ENCODE measurements at places on chromosomes 5 and 9.

DNA sequence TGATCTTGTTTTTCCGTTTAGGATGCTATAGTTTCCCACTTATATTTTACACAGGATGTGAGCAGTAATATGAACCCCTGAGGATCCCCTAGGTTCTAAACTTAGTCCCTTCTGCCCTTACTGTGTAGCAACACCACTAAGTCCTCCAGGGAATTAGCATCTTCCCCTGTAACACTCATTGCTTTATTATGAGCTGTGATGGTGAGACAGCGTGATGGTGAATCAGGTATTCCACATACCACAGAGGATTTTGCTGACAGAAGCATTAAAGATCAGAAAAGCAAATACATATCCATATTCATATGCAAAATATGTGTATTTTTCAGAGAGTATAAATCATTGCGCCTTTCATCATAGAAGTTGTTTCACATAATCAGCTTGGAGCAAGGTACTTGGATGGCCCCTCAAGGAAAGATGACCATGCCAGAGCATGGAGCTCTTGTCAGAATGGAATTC lies 317.0 kb downstream of the ICE1 start:
- DNase-seq, result no peak

- DNase-seq, result no peak
Measured at GRCh38 chr9:102631559-102631958, 363.6 kb upstream of the CYLC2 start.

GRCh38 chr5:91214571-91214970 lies 168.5 kb downstream of the ARRDC3 start:
- no peak for DNase-seq

GRCh38 chr9:8096091-8096490 lies 296.5 kb upstream of the DMAC1 start:
- DNase-seq, result no peak

DNA sequence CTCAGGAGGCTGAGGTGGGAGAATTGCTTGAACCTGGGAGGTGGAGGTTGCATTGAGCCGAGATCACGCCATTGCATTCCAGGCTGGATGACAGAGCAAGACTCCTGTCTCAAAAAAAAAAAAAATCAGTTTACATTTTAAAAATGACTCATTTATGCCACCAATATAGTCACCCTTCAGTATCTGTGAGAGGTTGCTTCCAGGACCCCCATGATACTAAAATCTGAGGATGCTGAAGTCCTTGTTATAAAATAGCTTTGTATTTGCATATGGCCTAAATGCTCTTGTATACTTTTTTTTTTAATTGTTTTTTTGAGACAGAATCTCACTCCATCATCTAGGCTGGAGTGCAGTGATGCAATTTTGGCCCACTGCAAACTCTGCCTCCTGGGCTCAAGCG lies 5.8 kb downstream of the OCLN start:
- no peak for DNase-seq

GRCh38 chr9:16143947-16144890 lies 591.4 kb downstream of the CCDC171 start:
- DNase-seq, result no peak

- DNase-seq, result no peak
Measured at GRCh38 chr9:100715100-100715380, 137.2 kb downstream of the CAVIN4 start.

- no peak for DNase-seq
Measured at GRCh38 chr5:74184649-74185048, 455.9 kb downstream of the ENC1 start.

DNA sequence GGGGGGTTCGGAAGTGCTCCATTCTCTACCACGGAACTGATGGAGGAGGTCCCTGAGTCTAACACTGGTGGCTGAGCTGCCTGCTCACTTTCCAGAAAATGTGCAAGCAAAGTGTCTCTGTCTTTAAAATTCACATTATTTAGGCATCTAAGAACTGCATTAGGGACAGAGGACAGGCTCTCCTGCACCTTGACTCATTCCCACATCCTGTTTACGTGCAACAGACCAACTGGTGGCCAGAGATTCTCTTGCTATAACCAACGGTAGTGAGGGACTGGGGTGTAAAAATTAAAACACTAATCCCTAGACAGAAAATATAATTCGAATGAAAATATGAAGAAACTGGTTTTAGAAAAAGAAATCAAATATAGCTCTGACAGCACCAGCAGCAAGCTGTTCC lies 320.9 kb downstream of the IRX2 start:
- DNase-seq, result no peak

- DNase-seq, result no peak
Measured at GRCh38 chr5:119322948-119323537, 32.8 kb upstream of the TNFAIP8 start.

GRCh38 chr5:14148890-14149671 lies 5.9 kb downstream of the TRIO start:
- no peak for DNase-seq

GRCh38 chr9:90861826-90862740 lies 60.5 kb downstream of the SYK start:
- DNase-seq, result no peak

DNA sequence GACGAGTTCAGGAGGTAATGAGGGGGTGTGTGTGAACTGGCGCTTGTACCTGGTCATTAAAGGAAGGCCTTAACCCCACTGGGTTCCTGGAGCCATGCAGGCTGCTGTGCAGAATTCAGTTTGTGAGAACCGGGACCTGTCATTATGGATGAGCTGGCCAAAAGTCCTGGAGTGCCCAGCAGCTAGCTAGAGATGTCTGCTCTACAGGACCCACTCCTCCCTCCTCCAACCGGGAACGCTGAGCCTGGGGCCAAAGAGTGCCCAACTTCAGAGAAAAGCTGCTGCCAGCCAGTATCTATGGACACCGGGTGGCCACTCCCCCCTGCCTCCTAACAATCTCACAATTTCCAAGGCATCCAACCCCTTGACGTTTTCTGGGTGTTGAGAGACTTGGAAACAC lies 1.2 kb downstream of the ENTREP1 start:
- no peak for DNase-seq

DNA sequence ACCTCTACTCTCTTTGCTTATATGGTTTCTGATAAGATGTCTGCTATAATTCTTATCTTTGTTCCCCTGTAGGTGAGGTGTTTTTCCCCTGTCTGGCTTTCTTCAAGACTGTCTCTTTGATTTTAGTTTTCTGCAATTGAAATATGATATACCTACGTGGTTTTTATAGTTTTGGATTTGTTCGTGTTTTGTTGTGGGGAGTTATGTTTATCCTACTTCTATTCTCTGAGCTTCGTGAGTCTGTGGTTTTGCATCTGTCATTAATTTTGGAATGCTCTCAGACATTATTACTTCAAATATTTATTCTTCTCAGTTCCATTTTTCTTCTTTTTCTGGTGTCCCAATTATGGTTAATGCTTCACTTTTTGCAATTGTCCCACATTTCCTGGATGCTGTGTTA lies 521.3 kb downstream of the KCTD16 start:
- DNase-seq, result no peak

- DNase-seq, result no peak
Measured at GRCh38 chr5:170480260-170480659, 23.6 kb upstream of the KCNIP1 start.

DNA sequence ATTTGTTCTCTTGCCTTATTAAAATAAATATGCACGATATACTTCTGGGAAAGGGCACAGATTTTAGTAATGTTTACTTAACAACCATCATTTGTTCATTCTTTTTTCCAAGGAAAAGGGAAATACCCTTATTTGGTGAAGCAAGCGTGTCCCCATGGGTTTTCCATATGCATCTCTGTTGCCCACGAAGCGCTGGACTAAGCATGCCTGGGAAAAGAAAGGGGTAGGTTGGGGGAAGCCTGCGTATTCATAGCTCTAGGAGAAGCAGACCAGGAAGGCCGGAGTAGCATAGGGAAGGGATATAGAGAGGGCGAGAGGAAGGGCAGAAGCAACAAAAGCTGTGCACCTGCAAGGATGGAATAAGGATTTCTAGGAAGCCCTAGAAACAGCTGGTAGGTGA lies 61.8 kb upstream of the ACO1 start:
- no peak for DNase-seq

GRCh38 chr9:114472765-114473446 lies 32.4 kb downstream of the WHRN start:
- DNase-seq, result no peak

DNA sequence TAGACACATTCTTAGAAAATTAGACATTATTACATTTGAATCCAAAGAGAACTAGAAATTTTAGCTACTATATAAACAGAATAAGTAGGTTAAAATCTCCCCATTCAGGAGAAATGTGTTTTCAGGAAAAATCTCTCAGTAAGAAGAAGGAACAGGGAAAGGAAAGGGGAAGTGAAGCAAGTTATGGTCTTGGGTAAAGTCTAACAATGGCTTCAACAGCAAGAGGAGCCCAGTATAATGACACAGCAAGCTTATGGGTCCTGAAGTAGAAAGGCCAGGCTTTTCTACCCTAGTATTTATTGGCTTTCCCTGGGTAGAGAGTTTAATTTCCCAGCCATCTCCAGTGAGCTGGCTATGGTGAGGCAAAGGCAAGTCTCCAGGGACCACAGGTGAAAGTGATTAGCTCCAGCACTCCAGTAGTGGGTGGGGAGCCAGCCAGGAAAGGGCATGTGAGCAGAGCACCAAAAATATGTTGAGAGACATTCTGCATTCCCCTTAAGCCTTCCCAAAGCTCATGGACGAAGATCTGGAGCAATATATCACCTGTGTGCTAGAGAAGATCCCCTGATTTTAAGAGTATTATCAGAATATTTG lies 981.7 kb downstream of the NR2F1-AS1 start:
- DNase-seq, result no peak

DNA sequence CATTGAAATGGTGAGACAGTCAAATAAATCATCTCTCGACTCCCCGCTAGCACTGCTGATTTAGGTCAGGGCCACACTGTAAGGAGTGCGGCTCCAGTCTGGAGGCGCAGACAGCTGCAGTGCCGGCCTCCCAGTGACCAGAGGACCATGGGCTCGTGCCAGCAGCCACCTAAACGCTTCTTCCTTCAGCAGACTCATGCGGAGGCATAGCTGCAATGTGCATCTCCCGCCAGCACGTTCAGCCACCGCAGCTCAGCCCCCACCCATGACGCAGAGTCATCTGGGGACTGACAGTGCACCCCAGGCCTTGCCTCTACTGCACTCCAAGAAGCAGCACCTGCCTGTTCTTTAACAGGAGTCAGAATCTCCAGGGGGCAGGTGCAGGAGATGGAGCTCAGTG lies 13.6 kb upstream of the MAPK9 start:
- no peak for DNase-seq

GRCh38 chr5:1181451-1182359 lies 19.7 kb upstream of the SLC6A19 start:
- no peak for DNase-seq

DNA sequence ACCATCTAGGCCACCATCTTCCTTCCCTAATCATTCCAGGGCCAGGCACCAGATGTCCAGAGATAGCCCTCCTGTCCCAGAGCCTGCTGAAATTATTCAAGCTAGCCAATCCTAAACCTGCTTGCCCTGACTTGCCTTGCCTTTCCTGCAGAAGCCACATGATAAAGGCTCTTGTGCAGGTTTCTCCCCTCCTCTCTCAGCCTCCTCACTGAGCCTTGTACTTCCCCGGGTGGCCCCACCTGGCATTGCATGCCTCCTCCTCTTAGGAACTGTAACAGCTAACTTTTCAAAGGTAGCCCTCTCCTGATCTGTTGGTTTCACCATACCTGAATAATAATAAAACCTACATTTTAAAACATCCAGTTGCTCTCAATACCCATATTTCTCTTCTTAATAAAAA lies 42.6 kb downstream of the DIRAS2 start:
- no peak for DNase-seq

DNA sequence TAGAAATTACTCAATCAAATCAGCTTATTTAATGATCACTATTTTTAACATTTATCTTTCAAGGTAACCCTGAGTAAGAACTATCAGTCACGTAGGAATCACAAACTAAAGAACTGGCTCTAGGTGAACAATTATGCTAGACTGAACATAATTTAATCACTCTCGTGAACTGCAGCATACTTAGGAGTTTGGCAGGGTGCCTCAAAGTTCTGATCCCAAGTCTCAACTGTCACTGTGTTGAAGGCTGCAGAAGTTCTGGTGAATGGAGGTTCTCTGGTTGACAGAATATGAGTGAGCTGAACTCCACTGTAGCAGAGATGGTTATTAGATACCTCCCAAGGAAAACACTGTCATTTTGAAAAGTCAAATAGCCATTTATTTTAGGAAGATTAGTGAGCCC lies 89.1 kb downstream of the KLHL3 start:
- DNase-seq, result no peak

- DNase-seq, result no peak
Measured at GRCh38 chr9:83111169-83111568, 48.2 kb upstream of the RASEF start.

- no peak for DNase-seq
Measured at GRCh38 chr9:99162759-99163364, 57.9 kb downstream of the TGFBR1 start.

DNA sequence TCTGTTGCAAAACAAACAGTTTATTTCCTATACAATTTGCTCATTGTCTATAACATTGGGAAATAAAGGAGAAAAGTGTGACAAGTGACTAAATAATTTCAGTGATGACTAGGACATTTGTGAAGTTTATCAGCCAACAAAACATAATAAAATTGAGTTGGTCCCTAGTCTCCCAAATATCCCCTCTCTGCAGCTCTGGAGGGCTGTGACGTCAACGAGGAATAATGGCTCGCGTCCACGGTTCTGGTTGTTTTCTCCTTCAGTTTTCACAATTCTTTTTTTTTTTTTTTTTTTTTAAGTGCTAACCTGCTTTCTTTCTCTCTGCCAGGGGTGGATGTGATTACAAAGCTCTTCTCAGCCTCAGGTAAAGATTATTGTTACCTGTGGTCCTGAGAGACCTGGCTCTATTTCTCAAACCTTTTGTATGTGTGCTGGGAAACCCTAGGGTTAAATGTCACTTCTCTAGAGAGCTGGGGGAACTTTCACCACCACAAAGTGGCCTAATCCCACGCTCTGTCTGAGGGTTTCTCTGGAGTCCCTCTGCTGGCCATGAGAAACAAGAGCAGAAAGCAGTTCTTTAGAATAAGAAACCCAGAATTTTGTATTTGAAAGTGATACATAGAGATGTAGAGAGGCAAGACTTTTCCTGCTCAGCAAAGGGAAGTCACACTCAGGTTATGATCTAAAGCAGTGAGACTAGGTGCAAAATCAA lies 36.2 kb upstream of the ANKRD55 start:
- no peak for DNase-seq

- DNase-seq, result no peak
Measured at GRCh38 chr5:87022415-87022814, 245.3 kb upstream of the RASA1 start.

DNA sequence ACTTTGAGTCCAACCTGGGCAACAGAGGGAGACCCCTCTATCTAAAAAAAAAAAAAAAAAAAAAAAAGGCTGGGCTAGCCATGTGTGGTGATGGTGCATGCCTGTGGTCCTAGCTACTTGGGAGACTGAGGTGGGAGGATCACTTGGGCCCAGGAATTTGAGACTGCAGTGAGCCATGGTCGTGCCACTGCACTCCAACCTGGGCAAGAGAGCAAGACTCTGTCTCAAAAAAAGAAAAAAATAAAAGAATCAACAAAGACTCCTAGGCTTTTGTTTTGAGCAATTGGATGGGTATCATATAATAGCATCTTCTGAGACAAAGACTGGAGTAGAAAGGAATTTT lies 481.7 kb upstream of the PAPPA start:
- no peak for DNase-seq

GRCh38 chr5:84397385-84397784 lies 12.7 kb upstream of the EDIL3 start:
- DNase-seq, result no peak

All from activated T-cell treated with anti-CD3 and anti-CD28 coated beads, Interleukin-2, amount 50 U/mL, for 1 hour (primary cell).